ENCODE measurements at places on chromosomes 2 and 18.

DNA sequence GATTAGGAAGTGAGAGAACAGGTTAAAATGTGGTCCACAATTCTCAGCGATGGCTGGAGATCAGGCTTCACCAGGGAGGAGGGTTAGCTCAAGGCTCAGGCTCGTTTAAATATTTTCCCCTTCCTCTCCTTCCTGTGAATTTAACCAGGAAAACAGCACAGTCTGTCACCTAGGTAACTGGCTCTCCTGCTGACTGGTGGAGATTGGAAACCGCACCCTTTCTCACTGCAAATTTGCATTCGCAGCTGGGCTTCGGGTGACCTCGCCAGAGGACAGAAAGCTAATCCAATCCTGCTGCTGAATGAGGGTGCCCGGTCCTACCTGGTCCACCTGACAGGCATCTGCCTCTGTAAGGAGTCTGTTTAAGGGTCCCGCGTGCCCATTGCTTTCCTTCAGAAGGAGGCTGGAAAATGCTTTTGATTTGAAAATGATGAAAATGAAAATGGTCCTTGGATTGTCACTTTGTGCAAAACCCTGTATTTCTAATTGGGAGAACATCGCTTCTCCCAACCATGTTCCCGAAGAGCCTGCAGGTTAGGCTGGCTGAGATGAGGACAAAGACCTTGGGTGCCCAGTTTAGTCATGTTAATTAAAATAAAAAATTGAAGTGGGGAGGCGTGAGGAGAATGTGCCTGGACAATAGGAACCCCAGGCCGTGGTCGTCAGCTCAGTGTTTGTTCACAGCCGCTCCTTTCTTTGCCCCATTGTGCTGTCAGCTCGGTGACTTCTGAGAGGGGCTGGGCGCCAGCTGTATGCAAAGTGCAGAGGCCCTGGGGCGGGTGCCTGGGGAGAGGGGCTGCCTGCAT is 43.4 kb upstream of the MTCL1 start:
- DNase-seq, result peak; percentile 61

DNA sequence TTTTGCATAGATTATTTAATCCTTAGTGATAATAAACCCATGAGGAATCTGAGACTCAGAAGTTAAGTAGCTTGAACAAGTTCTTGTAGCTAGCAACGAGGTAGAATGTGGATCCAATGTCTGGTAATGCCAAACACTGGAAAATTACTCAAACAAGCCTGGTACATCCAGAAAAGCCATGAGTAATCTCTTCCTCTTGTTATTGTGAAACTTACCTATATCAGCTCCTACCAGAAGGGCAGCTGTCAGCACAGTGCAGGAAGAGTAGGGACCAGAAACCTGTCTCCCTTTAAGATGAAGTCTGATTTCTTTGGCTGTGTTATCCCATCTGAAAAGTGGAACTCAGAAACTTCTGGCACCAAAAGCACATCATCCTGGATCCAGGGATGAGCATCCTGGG is 7.7 kb upstream of the SERPINB8 start:
- no peak for DNase-seq

- peak; percentile 78 for DNase-seq
Observed at GRCh38 chr2:19046986-19047780, 311.2 kb downstream of the OSR1 start.

GRCh38 chr2:23002234-23002633 is 382.7 kb upstream of the KLHL29 start:
- no peak for DNase-seq

DNA sequence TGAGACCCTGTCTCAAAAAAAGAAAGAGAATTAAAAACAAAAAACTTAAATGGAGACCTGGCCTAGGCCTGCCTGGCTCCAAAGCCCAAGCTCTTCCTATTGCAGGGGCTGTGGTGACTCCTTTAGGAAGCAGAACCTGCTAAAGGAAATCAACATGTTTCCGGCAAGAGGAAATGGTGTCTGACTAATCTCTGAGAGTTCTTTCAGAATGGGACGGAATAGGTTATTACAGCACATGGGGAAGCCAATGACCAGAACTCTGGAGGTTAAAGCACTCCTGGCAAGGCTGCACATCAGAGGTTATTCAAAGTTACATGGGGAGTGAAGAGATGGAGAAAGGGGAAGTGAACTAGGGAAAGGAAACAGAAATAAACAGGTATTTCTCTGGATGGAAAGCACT is 21.4 kb downstream of the KIF3C start:
- DNase-seq, result peak; percentile 68

DNA sequence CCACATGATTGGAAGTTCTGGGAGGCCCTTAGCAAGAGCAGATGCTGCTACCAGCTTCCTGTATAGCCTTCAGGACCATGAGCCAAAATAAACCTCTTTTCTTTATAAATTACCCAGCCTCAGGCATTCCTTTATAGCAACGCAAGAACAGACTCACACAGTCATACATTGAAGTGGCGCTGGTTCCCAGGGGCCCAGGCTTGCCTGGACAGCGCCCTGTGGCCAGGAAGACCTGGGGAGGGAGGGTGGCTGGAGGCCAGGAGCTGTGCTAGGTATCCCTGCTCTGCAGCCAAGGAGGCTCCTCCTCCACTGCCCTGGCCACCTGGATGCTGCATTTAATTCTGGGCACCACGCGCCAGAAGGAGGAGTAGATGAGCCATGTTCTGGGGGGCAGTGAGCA is 98.1 kb downstream of the AGAP1 start:
- no peak for DNase-seq

GRCh38 chr18:12726774-12727550 is 24.1 kb downstream of the PSMG2 start:
- peak; percentile 71 for DNase-seq

DNA sequence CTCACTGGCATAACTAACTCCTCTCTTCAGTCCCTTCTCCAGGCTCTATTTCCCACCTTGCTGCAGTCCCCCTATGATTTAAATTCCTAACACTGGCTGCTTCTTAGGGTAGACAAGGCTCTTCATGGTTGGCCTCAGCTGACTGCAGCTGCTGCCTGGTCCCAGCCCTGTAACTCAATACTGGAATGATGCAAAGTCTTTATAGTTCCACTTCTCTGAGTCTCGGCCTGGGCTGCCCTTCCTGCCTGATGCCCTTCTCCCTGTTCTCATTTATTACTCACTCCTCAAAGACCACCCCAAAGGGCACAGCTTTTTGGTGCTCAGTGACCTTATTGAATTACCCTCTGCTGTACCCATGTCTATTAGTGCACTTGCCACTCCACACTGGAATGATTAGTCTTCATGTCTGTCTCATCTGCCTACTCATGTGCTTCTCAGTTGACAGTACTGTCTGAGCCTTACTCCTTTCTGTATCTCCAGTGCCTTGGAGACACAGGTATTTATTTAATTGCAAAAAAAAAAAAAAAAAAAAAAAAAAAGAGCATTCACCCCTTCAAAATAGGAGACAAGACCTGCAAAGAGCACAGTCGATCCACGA is 199.4 kb upstream of the REV1 start:
- DNase-seq, result peak; percentile 76

DNA sequence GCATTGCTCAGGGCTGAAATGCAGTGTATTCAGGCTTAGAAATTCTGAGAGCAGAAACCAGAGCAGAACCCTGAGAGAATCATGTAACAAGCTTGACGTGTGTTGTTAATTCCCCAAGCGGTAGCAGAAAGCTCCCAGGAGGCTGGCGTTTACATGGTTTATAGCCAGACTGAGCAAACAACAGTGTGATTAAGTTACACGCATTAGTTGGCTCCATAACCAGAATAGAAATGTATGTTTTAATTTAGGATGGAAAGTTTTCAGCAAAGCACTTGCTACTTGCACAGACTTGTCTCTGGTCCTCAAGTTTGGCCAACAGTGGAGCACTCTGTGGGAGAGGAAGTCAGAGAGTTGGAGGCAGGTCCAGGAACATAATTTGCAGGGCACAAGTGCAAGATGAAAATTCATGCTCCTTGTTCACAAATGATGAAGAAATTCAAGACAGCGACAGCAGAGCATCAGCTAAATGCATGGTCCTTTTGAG is 69.3 kb downstream of the MAPK4 start:
- DNase-seq, result no peak

- no peak for DNase-seq
Observed at GRCh38 chr2:158931572-158931971, 36.9 kb upstream of the TANC1 start.

DNA sequence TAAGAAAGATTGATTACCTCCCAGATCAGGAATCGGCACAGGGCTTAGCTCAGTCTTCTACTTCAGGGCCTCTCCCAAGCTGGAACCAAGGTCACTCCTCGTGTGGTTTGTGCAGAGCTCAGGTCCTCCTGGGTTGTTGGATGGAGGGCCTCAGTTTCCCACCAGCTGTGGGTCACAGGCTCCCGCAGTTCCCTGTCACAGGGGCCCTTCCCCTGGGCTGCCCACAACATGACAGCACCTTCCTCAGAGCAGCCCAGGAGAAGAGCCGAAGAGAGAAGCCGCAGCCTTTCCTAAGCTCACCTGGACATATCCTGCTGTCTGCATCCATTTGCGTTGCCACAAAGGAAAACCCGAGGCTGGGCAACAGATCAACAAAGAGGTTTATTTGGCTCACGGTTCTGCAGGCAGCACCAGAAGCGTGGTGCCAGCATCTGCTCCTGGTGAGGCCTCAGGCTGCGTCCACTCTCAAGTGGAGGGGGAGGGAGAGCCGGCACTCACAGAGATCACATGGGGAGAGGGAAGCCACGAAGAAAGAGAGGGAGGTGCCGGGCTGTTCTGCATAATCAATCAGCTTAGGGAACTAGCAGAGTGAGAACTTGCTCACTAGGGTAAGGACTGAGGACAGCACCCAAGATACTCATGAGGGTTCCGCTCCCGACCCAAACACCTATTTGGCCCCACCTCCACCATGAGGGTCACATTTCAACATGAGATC is 13.0 kb upstream of the ALLC start:
- DNase-seq, result no peak

- DNase-seq, result no peak
Observed at GRCh38 chr2:136028001-136028400, 42.6 kb upstream of the DARS1 start.

DNA sequence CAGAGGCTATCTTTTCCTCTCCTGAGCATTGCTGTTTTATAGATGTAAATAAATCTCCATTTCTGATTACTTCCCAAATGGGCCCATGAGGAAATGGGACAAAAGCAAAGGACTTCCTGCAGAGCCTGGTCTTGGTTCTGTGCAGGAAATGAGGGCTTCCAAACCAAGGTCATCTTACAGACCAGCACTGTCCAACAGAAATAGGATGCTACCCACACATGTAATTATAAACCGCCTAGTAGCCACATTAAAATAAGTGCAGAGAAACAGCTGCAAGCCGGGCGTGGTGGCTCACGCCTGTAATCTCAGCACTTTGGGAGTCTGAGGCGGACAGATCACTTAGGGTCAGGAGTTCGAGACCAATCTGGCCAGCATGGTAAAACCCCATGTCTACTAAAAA is 6.2 kb downstream of the TTL start:
- DNase-seq, result peak; percentile 27

DNA sequence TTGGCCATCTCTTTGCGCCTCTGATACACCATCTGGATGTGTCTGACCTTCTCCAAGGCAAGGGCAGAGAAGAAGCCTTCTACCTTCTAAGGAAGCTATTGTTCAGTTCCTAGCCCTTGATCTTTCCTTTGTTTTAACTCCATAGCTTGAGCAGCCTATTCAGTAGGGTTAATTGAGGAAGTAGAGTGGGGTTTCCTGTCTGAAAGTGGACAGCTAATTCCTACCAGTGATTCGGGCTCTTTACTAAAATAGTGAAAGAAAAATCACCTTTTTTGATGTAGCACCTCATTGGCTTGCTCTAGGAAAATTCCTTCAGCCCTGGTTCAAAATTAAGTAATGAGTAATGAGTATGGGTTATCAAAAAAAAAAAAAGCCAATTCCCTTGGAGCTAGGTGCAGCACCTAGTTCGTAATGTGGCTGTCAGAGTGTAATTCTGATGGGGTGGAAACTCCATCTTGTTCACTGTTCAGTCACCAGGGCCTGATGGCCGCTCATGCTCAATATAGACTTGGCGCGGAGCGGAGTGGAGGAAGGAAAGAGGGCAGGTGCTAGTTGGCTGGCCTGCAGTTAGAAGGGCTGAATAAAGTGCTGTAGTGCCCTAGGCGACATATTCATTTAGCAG is 2.9 kb upstream of the MGAT5 start:
- DNase-seq, result no peak

- DNase-seq, result no peak
Observed at GRCh38 chr2:157732596-157732995, 103.9 kb upstream of the ACVR1C start.

DNA sequence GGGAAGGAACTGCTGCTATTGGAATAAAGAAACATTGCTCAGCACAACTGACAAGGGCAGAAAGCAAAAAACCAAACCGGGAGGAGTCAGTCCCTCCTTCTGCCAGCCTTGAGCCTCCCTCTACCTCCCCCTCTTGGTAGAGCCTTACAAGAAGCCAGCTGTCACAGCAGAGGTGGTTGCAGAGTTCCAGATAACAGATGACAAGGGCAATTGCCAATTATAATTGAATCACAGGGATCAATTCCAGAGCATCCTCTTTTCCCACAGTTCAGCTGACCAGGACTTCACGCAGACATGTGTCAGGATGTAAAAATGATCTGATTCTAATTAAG is 548.2 kb upstream of the LRRTM1 start:
- no peak for DNase-seq

DNA sequence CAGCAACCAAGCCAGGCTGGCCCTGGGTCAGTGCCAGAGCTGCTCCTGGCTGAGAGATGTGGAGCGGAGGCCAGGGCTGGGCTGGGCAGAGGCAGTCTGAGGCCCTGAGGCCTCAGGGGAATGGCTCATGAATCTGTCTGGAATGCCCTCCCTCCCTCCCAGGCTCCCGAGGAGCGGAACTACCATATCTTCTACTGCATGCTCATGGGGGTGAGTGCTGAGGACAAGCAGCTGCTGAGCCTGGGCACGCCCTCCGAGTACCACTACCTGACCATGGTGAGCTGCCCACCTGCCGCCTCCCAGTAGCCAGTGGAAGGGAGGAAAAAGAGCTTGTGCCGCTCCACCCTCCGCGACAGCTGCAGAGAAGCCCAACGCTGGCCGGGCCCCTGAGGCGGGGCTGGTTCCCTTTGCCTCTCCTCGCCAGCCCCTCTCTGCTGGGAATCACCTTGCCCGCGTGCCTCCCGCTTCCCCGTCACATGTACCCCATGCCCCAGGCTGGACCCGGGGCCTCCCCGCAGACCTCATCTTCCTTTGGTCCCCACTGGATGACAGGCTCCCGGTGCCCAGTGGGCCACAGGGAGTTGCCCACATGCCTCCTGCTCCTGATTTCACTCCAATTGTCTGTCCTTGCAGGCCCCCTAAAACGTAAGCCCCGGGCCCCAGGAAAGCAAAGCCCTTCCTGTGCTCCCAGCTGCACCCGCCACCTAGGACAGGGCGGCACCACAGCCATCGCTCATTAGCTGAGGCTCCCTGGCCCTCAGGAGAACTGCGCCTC is 41.1 kb downstream of the MYO7B start:
- DNase-seq, result peak; percentile 82

DNA sequence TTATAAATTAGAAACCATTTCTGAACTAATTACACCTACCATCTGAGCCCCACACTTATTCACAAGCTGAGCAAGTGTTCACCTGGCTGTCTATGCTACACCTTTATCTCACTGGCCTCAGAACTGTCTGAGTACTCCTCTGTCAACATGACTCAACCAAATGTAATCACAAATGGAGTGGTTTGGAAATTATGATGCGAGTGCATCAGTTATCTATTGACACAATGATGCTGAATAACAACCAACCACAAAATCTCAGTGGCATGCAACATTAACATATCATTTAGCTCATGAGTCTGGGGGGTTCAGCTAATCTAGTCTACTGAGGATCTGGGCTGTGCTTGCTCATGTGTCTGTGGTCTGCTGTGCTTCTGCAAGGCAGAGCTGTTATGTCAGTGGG is 184.2 kb upstream of the NXPH2 start:
- no peak for DNase-seq

Measured in muscle of leg (tissue), 16 donors.